Motor neuron (in vitro differentiated cells): ENCODE measurements at places on chromosomes 2 and 18.

GRCh38 chr18:9117980-9118841 lies 15.7 kb downstream of the NDUFV2 start:
- no peak for ATAC-seq

DNA sequence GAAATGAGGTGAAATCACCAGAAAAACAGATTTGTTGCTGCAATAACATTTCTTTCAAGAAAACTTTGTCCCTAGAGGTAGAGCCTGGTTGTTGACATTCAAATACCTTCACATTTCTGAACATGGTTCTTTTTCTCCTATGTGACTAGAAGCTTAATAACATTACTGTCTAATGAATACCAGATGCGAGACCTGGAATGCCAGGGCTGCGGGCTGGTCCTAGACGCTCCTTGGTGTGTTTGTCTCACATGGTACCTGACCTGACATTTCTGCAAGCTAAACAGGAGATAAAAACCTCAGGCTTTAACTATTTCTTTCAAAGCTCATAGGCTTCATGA lies 38.5 kb downstream of the ACKR3 start:
- no peak for ATAC-seq

GRCh38 chr2:59910166-59910565 lies 643.3 kb downstream of the BCL11A start:
- ATAC-seq = no peak

DNA sequence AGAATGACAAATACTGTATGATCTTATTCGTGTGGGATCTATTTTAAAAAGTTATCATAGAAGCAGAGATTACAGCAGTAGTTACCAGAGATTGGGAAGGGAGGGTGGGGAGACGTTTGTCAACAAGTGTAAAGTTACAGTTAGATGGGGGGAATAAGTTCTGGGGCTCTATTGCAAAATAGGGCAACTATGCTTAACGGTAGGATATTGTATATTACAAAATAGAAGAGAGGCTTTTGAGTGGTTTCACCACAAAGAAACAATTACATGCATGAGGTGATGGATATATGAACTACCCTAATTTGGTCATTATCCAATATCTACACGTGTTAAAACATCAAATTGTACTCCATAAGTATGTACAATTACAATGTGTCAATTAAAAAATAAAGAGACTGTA lies 123.4 kb upstream of the NOSTRIN start:
- no peak for ATAC-seq

- no peak for ATAC-seq
Observed at GRCh38 chr18:24400587-24400986, 3.0 kb upstream of the OSBPL1A start.

- no peak for ATAC-seq
Observed at GRCh38 chr2:197372592-197372991, 62.0 kb upstream of the ANKRD44 start.

- ATAC-seq = no peak
Observed at GRCh38 chr18:29459972-29460371, 1283.0 kb upstream of the CDH2 start.

- ATAC-seq = peak; percentile 42
Observed at GRCh38 chr2:132374551-132374950, 42.1 kb upstream of the GPR39 start.
